NCI-H2081 treated with DMSO at 0.1 percent for 48 hours (cell line): ENCODE measurements at places on chromosomes 5 and 9.

DNA sequence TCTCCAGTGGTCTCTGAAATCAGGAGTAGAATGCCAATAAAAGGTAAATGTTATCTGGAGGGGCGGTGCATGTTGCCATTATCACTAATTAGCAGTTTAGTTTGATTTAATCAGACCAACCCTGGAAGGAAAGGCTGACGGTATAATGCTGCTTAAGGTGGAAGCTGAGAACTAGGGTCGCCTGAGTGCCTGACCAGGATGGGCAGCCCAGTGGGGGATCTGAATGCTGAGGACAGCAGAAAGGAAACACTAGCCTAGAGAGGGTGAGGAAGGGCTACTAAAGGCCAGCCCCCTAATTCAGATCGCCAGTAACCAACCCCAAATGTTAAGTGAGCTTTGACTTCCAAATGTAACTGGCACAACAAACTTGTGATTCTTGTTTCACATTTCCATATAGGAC is 172.2 kb downstream of the APBA1 start:
- no peak for DNase-seq

DNA sequence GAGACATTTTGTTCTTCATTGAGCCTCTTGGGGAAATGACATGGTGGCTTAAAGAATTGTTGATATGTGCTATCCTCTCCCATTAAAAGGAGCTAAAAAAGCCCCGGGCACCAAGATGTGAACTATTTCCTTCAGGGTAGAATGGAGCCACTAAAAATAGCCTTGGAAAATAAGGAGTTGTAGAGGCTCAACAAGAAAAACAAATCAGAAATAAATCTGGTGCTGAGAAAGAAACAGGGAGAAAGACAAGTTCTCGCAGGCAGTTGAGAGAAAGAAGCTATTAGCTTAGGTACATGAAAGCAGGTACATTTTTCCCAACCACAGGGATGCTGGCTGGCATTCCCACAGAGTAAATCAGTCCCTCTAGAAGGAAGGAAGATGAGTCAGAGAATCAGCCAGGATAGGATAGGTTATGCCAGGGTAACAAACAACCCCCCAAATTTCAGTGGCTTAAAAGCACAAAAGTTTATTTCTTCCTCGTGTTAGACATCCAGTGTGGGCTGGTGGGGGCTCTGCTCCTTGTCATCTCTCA is 134.6 kb upstream of the ADRA1B start:
- no peak for DNase-seq

- no peak for DNase-seq
Observed at GRCh38 chr9:136485049-136486045, 2.5 kb upstream of the SEC16A start.

- peak; percentile 25 for DNase-seq
Observed at GRCh38 chr5:6745706-6746222, 32.5 kb downstream of the TENT4A start.

DNA sequence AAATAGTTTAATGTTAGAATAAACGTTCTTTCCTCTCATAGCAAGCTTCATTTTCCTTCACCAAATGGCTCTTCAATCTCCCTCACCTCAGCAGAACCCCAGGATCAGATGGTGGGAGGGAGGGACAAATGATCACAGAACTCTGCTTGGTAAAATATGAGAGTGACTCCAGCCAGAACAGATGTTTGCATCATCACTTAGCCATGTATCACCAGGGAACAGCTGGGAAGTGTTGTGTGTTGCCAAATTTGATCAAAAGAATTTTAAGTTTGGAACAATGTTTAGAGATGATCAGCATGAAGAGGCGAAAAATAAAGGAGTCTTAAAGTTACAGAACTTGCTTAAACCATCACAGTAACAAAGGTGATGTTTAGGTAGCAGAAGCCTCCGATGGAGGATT is 115.7 kb downstream of the FRMD3 start:
- no peak for DNase-seq

GRCh38 chr5:154193701-154194121 is 3.2 kb downstream of the GALNT10 start:
- DNase-seq: no peak

DNA sequence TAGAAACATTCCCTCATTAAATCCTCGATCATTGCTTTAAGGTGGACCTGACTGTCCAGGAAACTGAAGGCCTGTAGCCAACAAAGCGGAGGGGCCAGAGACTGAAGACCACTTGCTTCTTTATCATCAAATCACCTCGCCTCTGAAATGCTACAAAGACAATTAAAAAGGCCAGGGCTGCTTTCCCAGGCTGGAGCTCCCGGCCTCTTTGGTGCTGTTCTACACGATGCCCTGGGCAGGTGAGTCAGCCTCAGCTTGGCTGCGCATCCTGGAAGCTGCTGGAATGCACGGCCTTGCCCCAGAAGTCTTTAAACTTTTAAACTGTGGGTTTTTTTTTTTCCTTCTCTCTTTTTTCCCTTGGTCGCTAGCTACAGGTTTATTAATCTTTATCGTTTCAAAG is 46.5 kb downstream of the SH3PXD2B start:
- no peak for DNase-seq

GRCh38 chr5:13581914-13582313 is 362.6 kb downstream of the DNAH5 start:
- DNase-seq: no peak
